ENCODE measurements at places on chromosomes 12 and 14.

DNA sequence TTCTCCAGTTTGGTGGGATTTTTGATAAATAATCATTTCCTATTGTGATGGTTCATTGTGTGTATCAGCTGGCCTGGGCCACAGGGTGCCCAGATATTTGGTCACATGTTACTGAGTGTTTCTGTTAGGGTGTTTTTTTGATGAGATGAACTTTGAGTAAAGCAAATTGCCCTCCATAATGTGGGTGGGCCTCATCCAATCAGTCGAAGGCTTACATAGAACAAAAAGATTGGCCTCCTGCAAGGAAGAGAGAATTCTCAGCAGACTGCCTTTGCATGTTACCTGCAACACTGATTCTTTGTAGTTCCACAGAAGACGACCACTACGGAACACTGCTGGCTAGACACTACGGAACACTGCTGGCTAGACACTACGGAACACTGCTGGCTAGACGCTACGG is 441.6 kb downstream of the GLT1D1 start:
- no peak overlapping the region for H3K27ac ChIP-seq
- no peak overlapping the region for H3K4me3 ChIP-seq
- H3K27me3 ChIP-seq: peaks cover 5% of the 10 kb centered on the region
- H3K36me3 ChIP-seq: no peaks in the 10 kb centered on the region
- no peaks in the 10 kb centered on the region for H3K4me1 ChIP-seq
- no peak for DNase-seq

DNA sequence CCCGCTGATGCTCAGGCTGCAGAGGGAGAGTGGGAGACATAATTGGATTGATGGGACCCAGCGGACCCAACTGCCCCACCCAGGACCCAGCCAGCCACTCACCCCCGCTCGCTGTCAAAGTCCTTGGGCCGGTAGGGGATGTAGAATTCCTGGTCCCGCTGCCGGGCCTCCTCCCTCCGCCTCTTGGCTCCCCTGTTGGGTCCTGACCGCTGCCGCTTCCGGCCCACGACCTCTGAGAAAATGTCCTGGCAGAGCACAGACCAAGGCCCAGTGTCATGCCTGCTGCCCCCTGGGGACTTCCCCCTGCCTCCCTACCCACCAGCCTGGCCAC is 13.5 kb downstream of the CFAP73 start:
- H3K27me3 ChIP-seq: no peaks in the 10 kb centered on the region
- no peak overlapping the region for H3K4me3 ChIP-seq
- no peak overlapping the region for H3K27ac ChIP-seq
- peaks cover 14% of the 10 kb centered on the region for H3K4me1 ChIP-seq
- DNase-seq: no peak

DNA sequence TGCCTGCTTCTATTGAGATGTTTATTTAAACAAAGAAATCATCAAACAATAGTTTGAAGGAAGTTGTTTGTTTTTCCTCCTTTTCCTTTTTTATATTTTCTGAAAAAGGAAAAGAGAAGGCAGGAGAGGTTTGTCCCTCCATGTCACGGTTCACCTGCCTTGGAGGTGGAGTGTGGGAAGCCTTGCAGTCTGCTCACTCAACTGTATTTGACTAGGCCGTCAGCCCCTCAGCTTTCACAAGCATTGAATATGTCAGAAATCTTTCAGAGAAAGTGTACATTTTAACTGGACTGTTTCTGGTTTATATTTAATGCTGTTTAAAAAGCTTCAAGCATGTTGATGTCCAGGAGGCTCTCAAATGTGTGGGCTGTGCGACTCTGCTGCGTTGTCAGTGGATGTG is 370.4 kb downstream of the NPAS3 start:
- H3K27ac ChIP-seq: no peak overlapping the region
- no peaks in the 10 kb centered on the region for H3K36me3 ChIP-seq
- H3K27me3 ChIP-seq: no peaks in the 10 kb centered on the region
- DNase-seq: no peak
- no peaks in the 10 kb centered on the region for H3K4me1 ChIP-seq

DNA sequence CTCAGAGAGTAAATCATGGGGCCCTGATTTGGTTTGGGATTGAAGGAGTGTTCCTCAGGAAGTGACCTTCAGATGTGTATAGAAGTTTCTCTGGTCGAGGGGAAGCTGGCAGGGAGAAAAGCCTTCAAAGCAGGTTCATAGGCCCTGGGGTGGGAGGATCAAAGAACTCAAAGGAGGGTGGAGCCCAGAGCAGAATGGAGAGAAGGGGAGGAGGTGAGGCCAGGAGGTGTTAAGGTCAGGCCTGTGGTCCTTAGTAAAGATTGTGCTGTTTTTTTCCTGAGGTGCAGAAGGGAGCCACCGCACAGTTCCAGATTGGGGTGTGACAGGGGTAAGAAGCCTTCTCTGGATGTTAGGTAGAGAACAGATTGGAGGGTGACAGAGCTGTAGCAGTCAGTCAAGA is 9.7 kb upstream of the CFAP251 start:
- no peaks in the 10 kb centered on the region for H3K27me3 ChIP-seq
- no peak overlapping the region for H3K4me3 ChIP-seq
- no peaks in the 10 kb centered on the region for H3K36me3 ChIP-seq
- no peaks in the 10 kb centered on the region for H3K4me1 ChIP-seq

DNA sequence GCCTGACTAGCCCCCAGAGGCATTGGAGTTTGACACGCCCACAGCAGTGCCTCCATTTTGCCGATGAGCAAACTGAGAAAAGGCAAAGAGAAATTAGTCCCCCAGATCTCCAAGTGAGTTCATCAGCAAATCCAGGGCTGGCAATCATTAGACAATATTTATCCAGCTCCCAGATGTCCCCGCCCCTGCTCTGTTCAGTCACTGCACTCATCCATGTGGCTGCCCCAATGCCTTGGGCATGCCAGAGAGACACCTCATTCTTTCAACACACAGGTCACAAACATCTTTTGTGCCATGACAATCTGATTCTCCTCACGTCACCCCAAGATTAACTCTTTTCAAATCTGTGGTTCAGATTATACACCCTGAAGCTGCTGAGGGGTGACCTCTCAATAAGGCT is 43.5 kb downstream of the DPF3 start:
- H3K4me3 ChIP-seq: no peak overlapping the region
- no peak overlapping the region for H3K27ac ChIP-seq
- no peak for DNase-seq

- no peak overlapping the region for H3K4me3 ChIP-seq
- H3K4me1 ChIP-seq: no peaks in the 10 kb centered on the region
- no peaks in the 10 kb centered on the region for H3K27me3 ChIP-seq
- H3K36me3 ChIP-seq: no peaks in the 10 kb centered on the region
Observed at GRCh38 chr12:107435072-107435471, 250.5 kb upstream of the PWP1 start.

DNA sequence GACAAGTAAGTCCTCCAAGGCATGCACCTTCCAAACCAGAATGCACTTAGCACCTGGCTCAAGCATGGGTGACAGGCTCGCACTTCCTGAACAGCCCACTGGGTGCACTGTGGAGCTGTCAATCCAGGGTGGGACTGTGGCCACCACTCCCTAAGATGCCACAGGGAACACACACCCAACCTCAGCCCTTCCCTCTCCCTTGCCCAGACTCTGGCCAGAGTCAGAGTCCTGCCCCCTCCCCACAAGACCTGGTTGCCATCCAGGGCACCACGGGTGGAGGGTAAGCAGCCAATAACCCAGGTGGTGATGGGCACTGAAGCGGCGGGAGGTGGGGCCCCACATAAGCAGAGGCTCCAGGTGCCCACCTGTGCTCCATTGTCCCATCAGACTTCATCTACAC is 160.6 kb downstream of the MYRFL start:
- H3K27me3 ChIP-seq: no peaks in the 10 kb centered on the region
- DNase-seq: no peak
- no peak overlapping the region for H3K4me3 ChIP-seq
- H3K4me1 ChIP-seq: peaks cover 13% of the 10 kb centered on the region
- no peak overlapping the region for H3K27ac ChIP-seq

GRCh38 chr14:71632440-71632946 is 299.7 kb upstream of the RGS6 start:
- H3K4me1 ChIP-seq: no peaks in the 10 kb centered on the region
- no peaks in the 10 kb centered on the region for H3K27me3 ChIP-seq
- H3K27ac ChIP-seq: no peak overlapping the region
- no peak for DNase-seq
- H3K4me3 ChIP-seq: no peak overlapping the region

DNA sequence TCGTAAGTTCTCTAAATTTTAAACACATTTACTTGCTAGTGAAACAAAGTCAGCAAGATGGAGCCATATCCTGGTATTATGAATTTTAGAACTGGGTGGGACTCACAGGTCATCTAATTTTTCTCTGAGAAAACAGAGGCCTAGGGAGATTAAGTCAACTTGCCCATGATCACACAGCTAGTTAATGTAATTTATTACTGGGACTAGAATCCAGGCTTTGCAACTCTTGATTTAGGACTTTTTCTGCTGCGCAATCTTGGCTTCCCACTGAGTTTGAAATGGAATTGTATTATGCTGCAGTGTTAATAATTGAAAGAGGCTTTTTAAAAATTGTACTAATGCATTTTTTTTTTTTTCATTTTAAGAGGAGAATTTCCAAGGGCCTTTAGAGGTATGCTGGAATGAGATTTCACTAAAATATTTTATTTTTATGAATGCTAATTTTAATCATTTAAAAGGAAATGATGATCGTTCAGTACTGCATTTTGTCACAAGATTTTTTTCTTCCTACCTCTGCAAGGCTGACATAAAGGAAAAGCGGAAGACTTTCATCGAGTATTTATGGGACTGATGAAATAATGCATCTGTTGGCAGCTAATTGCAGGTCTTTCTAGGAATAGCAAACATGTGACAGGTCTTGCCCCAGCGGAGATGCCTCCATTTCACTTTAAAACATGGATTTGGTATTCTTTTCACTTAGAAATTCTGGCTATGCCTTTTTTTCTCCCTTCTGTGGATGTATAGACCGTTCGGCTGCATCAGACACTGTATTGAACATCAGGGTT is 9.6 kb downstream of the CRADD start:
- H3K27me3 ChIP-seq: no peaks in the 10 kb centered on the region
- no peak overlapping the region for H3K27ac ChIP-seq
- no peak overlapping the region for H3K4me3 ChIP-seq
- H3K4me1 ChIP-seq: peaks cover 22% of the 10 kb centered on the region
- DNase-seq: no peak

DNA sequence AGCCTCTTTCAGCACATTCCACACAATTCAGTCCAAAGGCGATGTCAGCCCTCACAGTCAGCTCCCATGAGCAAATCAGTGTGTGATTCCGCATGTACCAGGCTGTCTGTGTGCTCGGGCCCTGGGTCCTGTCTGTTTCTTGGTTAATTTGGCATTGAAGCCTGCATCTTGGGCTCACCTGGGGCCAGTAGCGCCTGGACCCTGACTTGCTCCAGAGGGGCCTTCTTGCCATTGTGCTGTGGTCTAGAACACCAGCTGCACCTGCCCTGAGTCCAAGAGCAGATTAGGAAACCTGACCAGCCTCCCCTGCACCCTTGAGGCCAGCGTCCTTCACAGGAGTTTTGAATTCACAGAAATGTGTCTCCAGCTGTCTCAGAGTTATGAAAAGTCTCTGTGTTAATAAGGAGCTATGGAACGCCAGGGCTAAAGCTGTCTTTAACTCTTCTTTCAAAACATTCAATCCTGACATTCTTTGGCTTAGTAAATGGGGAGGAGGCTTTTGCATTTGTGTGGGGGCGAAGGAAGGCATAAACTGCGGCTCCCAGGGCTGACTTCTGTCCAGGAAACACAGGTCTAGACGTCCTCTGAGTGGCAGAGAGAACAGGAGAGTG is 102.2 kb downstream of the ARF6 start:
- no peak for DNase-seq
- peaks cover 14% of the 10 kb centered on the region for H3K4me1 ChIP-seq

GRCh38 chr12:49548822-49549648 is 10.2 kb downstream of the KCNH3 start:
- H3K36me3 ChIP-seq: no peaks in the 10 kb centered on the region
- no peak overlapping the region for H3K27ac ChIP-seq
- H3K4me3 ChIP-seq: no peak overlapping the region
- no peaks in the 10 kb centered on the region for H3K4me1 ChIP-seq
- DNase-seq: peak; percentile 53

DNA sequence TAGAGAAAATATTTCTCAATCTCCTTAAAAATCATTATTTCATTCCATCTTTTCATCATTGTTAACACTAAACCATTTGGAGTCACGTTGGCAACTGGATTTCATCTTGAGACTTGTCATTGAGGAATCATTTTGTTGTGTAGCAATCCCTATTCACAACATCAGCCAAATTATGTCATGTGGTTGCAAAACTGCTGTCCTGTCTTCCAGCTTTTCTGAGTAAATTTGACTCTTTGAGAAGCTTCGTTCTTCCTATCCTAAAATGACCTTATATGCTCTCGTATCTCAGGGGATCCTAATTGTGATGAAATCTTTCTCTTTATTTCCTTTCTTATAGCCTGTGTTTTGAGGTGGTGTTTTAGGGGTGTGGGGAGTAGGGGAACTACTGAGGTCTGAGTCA is 30.6 kb upstream of the KICS2 start:
- no peak for DNase-seq
- no peak overlapping the region for H3K4me3 ChIP-seq
- no peaks in the 10 kb centered on the region for H3K36me3 ChIP-seq
- no peak overlapping the region for H3K27ac ChIP-seq
- no peaks in the 10 kb centered on the region for H3K27me3 ChIP-seq

- no peaks in the 10 kb centered on the region for H3K27me3 ChIP-seq
- no peak overlapping the region for H3K27ac ChIP-seq
- no peaks in the 10 kb centered on the region for H3K36me3 ChIP-seq
- DNase-seq: no peak
- H3K4me3 ChIP-seq: no peak overlapping the region
Observed at GRCh38 chr12:100391856-100392255, 35.0 kb downstream of the SLC17A8 start.

DNA sequence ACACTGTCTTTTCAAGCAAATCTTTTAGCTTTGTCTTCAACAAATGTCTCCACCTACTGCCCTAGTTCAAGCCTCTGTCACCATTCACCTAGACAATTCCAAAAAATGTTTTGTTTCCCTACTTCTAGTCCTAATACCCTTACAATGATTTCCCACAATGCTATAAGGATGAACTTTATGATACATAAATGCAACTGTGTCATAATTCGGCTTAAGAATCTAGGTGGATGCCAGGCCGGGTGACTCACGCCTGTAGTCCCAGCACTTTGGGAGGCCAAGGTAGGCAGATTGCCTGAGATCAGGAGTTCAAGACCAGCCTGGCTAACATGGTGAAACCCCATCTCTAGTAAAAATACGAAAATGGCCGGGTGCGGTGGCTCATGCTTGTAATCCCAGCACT is 20.7 kb upstream of the CREBL2 start:
- no peak for DNase-seq
- H3K4me3 ChIP-seq: no peak overlapping the region
- no peaks in the 10 kb centered on the region for H3K4me1 ChIP-seq
- no peak overlapping the region for H3K27ac ChIP-seq
- H3K36me3 ChIP-seq: no peaks in the 10 kb centered on the region

GRCh38 chr12:42440608-42441007 is 114.6 kb downstream of the PPHLN1 start:
- H3K4me3 ChIP-seq: no peak overlapping the region
- no peaks in the 10 kb centered on the region for H3K27me3 ChIP-seq
- H3K36me3 ChIP-seq: peaks cover 8% of the 10 kb centered on the region
- no peak for DNase-seq

- no peaks in the 10 kb centered on the region for H3K36me3 ChIP-seq
- no peak overlapping the region for H3K27ac ChIP-seq
- H3K4me3 ChIP-seq: no peak overlapping the region
- DNase-seq: no peak
- H3K27me3 ChIP-seq: no peaks in the 10 kb centered on the region
- H3K4me1 ChIP-seq: no peaks in the 10 kb centered on the region
Observed at GRCh38 chr12:105892362-105892910, 246.3 kb downstream of the NUAK1 start.

Data from cardiac muscle cell (in vitro differentiated cells and primary cell).